Inflammatory macrophage treated with lipopolysaccharide for 1 hour (primary cell): ENCODE measurements at places on chromosomes 12 and 14.
A peak's percentile ranks its signal among the peaks of the same experiment; 100 is the strongest.

- DNase-seq = no peak
Measured at GRCh38 chr14:101371799-101372793, 189.2 kb upstream of the DIO3 start.

- peak; percentile 87 for DNase-seq
Measured at GRCh38 chr14:50045039-50045711, 71.2 kb downstream of the VCPKMT start.

- no peak for DNase-seq
Measured at GRCh38 chr14:101224356-101225156, 321.0 kb upstream of the RTL1 start.

DNA sequence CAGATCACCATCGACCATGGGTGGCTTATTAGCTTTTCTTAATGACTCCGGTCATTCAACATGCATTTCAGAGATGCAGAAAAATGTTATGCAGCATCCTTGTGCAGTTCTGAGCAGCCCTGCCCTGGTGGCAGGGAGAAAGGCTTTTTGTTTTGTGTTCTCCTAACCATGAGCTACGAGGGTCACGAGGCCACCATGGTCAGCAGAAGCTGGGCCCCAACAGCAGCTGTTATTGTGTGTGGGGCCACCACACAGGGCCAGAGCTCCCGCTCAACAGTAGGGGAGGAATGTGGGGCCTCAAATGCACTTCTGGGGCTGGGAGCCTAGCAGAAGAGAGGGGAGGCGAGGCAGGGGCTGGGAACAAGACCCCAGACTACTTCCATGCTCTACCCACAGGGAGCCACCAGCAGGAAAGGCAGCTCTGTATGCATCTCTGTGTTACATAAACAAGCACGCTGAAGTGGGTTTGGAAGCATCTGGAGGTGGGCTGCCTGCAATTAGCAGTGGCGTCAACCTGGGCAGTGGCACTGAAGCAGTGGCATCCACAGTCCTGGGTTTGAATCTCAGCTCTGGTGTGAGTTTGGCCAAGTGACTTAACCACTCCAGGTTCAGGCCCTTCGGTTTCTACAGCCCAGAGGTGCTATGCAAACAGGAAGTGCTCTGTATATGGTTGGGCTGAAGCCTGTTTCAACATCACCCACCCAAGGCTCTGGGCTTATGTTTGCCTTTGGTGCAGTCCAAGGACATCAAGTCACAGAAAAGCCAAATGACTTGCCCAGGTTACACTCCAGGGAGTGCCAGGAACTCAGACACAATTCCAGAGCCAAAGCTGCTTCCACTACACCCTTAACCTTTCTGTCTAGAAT lies 16.3 kb downstream of the GLTP start:
- DNase-seq = no peak

GRCh38 chr14:59566296-59566695 lies 10.3 kb downstream of the CCDC175 start:
- no peak for DNase-seq

DNA sequence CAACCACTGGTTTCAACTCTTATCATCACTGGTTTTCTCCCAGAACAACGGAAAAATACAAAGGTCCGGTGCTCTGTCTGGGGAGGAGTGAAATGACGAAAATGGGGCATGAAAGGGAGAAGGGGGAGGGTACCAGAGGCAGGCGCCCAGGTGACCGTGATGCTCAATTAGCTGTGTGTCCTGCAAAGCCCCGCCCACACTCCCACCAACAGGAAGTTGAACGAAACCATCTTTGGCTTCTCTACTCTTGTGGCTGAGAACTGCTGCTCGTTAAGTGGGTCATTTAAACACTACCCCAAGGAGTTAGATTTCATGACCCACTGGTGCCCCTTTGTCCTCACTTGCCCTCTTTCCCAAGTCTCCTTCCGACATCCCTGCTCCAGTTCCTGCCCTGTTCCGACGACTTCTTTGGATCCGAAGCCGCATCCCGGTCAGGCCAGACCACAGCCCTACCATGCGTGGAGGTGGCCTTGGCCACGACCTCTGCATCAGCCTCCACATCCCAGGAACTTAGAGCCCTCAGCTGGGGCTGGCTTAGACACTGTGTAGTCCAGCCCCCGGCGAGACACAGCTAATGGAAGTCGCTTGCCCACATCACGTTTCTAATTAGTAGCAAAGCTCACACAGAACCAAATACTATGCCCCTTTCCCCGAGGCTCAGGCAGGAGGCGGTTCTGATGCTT lies 11.4 kb upstream of the LRTM2 start:
- DNase-seq = no peak

- no peak for DNase-seq
Measured at GRCh38 chr14:72876710-72877063, 17.2 kb downstream of the DPF3 start.

- DNase-seq = no peak
Measured at GRCh38 chr12:34603382-34604035, 581.2 kb downstream of the ALG10 start.

GRCh38 chr14:67704484-67705089 lies 2.9 kb downstream of the RDH12 start:
- DNase-seq = peak; percentile 75

DNA sequence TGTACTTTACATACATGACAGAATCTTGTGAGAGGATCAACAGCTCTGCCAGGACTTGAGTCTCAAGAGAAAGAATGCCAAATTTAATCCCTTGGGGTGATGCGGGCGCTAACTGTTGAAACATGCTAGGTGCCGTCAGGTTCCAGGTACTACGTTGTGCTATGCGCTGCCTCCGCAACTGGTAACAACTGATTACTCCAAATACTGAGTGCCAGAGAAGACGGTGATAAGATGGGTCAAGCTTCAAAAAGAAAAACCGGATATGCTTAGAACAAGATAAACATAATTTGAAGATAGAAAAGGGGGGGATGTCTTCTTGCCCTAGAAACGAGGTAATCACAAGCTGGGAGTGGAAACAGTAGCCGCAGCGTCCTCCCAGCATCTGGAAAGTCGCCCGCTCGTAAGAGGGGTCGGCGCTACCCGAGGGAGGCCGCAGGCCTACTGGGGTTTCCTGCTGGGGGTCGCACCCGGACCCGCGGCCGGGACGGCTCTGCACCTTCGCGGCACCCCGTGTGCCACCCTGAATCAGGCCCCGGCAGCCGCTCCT lies 678 bp downstream of the ZBTB25 start:
- no peak for DNase-seq

DNA sequence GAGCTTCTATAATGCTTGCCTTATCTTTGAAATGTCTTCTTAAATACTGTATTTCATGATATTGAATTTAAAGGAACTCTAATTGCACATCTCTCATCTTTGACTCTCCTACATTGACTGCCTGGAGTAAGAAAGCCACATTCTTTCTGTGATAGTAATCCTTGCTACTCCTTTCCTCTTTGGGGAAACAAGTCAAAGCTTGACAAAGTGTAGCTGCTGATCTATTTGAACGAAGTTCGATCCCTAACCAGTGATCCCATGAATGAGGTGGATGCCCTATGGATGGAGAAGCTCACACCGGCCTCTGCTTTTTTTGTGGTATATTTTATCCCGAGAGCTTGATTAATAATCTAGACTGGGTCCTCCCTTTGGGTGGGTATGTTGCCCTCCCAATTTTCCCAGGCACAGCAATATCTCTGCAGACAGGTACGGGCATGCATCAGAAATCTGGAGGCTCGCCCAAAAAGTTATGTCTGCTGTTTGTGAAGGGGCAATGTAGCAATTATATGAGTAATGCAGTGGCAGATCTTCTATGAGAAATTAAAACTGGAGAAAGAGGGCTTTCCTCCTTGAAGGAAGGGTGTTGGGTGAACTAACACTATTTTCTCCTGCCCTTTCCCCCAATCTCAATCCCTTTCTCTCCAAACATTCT lies 163.0 kb upstream of the FRMD6 start:
- DNase-seq = no peak

DNA sequence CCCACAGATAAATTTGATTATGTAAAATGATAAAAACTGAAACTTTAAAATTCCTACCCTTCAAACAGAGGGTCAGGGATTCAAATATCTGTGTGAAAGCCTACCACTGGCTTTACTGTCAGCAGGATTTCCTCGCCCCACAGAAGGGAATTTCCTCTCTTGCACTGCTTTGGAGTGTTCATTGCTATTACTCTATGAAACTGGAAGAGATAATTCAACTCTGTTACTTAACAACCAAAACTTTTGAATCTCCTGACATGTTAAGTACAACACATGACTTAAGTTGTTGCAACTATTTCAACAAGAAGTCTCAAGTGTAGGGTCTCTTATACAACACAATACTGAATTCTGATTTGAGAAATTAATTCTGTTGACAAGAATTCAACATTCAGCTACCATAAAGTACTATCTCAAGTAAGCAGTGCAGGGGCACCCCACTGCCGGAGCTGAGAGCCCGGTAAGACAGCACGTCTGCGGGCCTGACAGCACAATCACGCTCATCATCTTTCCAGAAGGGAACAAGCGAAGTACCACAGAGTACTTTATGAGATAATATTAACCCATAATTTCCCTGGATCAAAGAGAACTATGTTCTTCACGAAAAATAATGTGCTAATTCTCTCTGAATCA lies 22.9 kb downstream of the DICER1 start:
- peak; percentile 97 for DNase-seq

DNA sequence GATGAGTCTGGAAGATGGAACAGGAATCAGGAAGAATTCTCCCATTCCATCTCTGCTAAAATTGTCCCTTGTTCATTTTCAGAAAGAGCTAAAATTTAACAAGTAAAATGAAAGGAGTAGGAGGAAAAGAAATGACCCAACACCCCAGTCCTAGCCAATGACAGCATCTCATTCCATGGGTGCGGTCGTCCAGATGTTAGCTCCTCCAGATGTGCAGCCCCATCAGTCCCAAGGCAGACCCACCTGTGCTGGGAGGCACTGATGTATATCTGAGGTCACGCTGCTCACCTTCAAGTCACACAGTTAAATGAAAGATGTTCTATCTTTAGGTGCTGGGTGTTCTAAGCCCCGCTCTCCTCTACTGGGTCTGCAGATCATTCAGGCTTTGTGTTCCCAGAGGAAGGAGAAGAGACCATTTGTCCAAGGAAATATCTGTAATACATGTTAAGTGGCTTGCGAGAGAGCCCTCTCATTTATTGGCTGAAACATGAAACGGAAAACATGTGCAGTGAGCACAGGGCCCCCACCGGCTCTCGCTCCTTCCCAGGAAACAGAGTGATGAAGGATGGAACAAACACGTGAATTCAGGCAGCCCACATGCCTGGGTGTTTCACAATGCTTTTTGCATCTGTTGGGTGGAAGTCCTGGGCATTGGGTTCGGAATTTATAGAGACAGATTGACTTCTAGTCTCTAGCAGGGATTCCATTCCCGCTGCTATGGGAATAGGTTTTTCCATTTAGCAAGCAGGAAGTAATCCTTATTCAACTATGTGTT lies 294.6 kb downstream of the NUAK1 start:
- no peak for DNase-seq

- DNase-seq = no peak
Measured at GRCh38 chr12:75774261-75775052, 257.1 kb downstream of the PHLDA1 start.

- DNase-seq = no peak
Measured at GRCh38 chr12:29863665-29864064, 79.9 kb upstream of the TMTC1 start.

DNA sequence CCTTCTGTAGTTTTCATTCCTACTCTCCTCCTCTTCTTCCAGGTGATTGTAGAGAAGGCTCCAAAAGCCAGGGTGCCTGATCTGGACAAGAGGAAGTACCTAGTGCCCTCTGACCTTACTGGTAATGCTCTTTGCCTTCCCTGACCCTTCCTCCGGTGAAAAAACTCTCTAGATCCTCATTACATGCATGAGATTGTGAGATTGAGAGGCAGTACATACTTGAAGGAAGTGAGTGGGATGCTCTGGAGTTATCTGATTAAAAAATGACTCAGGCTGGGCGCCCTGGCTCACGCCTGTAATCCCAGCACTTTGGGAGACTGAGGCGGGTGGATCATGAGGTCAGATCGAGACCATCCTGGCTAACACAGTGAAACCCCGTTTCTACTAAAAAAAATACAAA lies 5.3 kb downstream of the GABARAPL1 start:
- DNase-seq = peak; percentile 27

- no peak for DNase-seq
Measured at GRCh38 chr12:12048714-12049113, 22.0 kb upstream of the BCL2L14 start.

DNA sequence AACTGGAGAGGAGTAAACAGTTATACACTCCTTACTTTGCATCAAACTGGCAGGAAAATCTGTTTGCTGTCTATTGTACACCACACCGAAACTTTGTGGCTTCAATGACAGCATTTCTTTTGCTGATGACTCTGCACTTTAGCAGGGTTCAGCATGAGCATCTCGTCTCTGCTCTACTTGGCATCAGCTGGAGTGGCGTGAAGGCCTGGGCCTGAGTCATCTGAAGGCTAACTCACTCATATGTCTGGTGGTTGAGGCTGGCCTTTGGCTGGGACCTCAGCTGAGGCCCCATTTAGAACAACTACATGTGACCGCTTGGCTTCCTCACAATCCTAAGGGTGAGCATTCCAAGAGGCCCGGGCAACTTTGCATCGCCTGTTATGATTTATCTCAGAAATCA lies 28.7 kb upstream of the REP15 start:
- DNase-seq = no peak

- DNase-seq = peak; percentile 95
Measured at GRCh38 chr14:68476212-68477109, 316.4 kb downstream of the ZFP36L1 start.

- DNase-seq = no peak
Measured at GRCh38 chr12:4719821-4720636, at the start of gene GALNT8. GALNT8 (plus strand) TSS chr12:4720400; CDS start chr12:4720678, 278 bp downstream.

GRCh38 chr14:104081951-104082464 lies 3.5 kb upstream of the ASPG start:
- no peak for DNase-seq

GRCh38 chr12:33942172-33942571 lies 80.1 kb upstream of the ALG10 start:
- no peak for DNase-seq

GRCh38 chr12:51838036-51838435 lies 10.5 kb downstream of the FIGNL2 start:
- no peak for DNase-seq

GRCh38 chr14:59427653-59428580 lies 37.3 kb downstream of the GPR135 start:
- DNase-seq = peak; percentile 17

- no peak for DNase-seq
Measured at GRCh38 chr12:78209846-78210505, 379.3 kb downstream of the NAV3 start.
